ENCODE measurements at places on chromosomes 3 and 15. TPM values are rescaled to one million over a fixed set of nuclear protein-coding genes. Genes with fewer than 3 reads are reported as not detected.

Gene SMCO1
- total RNA-seq, result not detected

Gene OTOL1
- not detected for total RNA-seq

Gene KIF23
- total RNA-seq, result 26.5 TPM

Gene CLDN16
- total RNA-seq, result 0.31 TPM

Gene SQOR
- 39.3 TPM for total RNA-seq

Gene GUCA1C
- not detected for total RNA-seq

Gene CHRM5
- total RNA-seq, result not detected

Gene ARL14
- total RNA-seq, result 1.00 TPM

DNA sequence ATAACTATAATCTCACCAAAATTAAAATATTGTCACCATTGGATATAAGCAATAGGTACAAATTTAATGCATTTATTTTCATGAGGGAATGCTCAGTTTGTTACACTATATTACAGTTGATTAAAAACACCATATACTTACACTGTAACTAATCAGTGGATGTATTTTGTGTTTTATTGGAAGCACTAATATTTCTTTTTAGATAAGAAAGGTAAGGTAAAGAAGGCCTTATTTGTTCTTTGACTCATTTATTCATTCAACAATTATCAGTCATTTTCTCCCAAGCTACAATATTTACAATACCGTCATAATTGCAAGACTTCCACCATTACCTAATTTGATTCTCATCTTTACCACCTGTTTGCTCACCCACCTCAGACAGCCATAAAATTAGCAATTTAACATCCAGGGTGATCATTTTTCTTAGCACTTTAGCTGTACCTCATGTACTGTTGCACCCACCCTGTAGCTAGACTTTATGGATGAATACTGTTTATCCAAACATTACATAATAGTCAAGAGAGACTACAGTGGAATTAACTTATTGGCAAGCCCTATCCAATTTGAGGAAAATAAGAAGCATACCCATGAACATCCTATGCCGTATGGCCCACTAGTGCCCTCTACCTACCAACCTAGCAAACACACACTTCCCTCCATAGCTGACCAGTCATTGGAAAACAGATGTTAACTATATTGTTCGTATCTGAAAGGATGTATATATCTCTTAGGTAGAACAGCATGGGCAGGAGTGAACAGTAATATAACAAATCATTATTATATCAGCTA is 229.6 kb downstream of the BBX start:
- H3K4me1 ChIP-seq, result peaks cover 35% of the 10 kb centered on the region
- DNase-seq, result no peak
- no peaks in the 10 kb centered on the region for H3K27me3 ChIP-seq
- H3K27ac ChIP-seq, result peak overlapping the region; percentile 17
- H3K4me3 ChIP-seq, result no peak overlapping the region

DNA sequence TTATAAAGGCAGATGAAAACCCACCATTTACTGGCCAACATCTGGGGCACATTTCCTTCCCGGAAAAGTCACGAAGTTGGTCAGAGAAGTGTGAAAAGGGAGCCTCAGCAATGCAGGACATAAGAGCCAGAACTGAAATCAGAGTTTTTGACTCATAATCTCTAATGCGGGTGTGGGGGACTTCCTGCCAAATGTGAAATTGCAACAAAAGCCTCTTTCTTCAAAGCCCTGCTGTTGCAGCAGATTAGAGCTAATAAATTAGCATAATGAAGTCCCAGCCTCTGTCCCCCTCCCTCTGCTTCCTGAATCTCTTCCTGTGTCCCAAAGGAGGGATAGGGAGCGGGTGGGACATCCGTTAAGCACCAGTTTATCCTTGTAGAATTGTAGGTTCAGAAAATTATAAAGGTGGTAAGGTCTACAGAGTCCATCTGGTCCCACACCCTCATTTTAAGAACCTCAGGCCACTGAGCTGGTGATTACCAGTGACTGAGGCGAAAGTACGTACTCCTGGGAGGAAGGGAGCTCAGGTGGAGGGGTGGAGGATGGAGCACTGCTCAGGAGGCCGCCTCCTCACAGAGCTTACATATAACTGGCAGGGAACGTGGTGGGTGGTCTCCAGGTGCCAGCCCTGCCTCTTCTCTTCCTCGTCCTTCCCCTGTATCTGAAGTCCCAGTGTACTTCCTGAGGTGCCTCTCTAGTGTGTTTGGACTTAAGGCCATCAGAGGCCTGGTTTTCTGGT is 35.0 kb downstream of the ST6GAL1 start:
- DNase-seq, result no peak
- H3K4me3 ChIP-seq, result no peak overlapping the region
- H3K36me3 ChIP-seq, result peaks cover 16% of the 10 kb centered on the region
- no peaks in the 10 kb centered on the region for H3K27me3 ChIP-seq

GRCh38 chr15:75836959-75837334 is 6.3 kb upstream of the UBE2Q2 start:
- no peak overlapping the region for H3K4me3 ChIP-seq
- peaks cover 9% of the 10 kb centered on the region for H3K4me1 ChIP-seq
- H3K36me3 ChIP-seq, result no peaks in the 10 kb centered on the region
- H3K27me3 ChIP-seq, result peaks cover 12% of the 10 kb centered on the region
- no peak overlapping the region for H3K27ac ChIP-seq

GRCh38 chr3:195181741-195182469 is 89.1 kb downstream of the XXYLT1 start:
- H3K4me1 ChIP-seq, result no peaks in the 10 kb centered on the region
- no peak overlapping the region for H3K27ac ChIP-seq
- peaks cover 2% of the 10 kb centered on the region for H3K27me3 ChIP-seq
- no peaks in the 10 kb centered on the region for H3K36me3 ChIP-seq
- no peak overlapping the region for H3K4me3 ChIP-seq

- no peaks in the 10 kb centered on the region for H3K27me3 ChIP-seq
- peaks cover 15% of the 10 kb centered on the region for H3K4me1 ChIP-seq
- DNase-seq, result no peak
- peak overlapping the region; percentile 85 for H3K4me3 ChIP-seq
- H3K36me3 ChIP-seq, result peaks cover 6% of the 10 kb centered on the region
- H3K27ac ChIP-seq, result peak overlapping the region; percentile 25
Observed at GRCh38 chr15:89243046-89243690, 611 bp upstream of the FANCI start.

DNA sequence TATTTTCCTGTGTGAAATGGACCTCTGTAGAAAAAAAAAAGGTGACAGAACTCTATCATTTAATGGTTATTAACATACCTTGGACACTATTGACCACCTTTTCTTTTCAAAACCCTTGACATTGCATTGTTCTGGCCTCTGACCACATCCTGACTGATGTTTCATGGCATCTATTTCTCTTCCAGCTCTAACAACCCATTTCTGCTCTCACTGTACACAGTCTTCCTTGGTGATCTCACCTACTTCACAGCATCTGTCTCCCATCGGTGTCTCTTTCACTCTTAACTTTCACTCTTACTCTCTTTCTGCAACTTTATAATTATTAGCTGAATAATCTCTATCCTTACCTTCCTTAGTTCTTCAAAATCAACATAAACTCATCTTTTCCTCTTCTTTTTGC is 217.4 kb upstream of the CD96 start:
- no peaks in the 10 kb centered on the region for H3K36me3 ChIP-seq
- no peaks in the 10 kb centered on the region for H3K4me1 ChIP-seq
- no peak for DNase-seq
- H3K27ac ChIP-seq, result no peak overlapping the region

- no peaks in the 10 kb centered on the region for H3K36me3 ChIP-seq
- peaks cover 3% of the 10 kb centered on the region for H3K4me1 ChIP-seq
- DNase-seq, result no peak
- no peaks in the 10 kb centered on the region for H3K27me3 ChIP-seq
- no peak overlapping the region for H3K27ac ChIP-seq
- H3K4me3 ChIP-seq, result no peak overlapping the region
Observed at GRCh38 chr3:181616088-181617070, 95.3 kb upstream of the SOX2 start.

DNA sequence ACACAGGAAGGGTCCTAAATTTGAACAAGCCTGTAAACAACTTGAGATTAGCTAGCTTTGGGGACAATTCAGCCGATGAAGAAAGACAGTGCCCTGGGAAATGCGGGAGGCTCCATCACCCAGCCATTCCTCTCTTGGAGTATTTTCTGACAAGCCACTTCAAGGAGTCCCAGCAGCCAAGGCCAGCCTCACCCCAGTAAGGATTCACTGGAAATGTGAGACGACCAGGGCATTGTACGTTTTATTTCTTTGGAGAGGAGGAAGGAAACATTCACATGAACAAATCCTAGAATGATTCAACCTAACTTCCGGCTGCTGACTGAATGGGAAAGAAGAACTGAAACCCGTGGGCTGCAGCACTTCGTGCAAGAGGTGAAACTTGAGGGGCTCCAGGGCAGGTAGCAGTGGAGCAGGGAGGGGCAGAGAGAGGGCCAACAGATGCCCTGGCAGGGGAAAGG is 116.4 kb upstream of the ARHGEF3 start:
- peaks cover 3% of the 10 kb centered on the region for H3K27me3 ChIP-seq
- H3K36me3 ChIP-seq, result no peaks in the 10 kb centered on the region
- H3K27ac ChIP-seq, result no peak overlapping the region

DNA sequence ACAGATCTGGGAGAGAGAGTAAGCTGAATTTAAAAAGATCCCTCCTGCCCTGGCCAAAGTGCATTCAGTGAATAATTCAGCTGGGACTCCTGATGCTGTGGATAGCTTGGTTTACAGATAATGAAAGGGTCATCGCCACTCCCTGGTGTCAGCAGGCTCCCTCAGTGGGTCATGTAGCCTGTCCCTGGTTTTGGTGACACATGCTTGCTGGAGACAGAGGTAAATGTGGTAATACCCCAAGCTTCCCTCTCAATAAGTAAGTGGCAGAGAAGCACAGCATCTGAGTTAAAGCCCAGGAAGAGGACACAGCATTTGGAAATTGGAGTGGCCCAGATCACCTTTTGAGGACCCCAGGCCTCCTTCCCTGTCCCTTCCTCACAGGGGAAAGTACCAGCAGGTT is 1.8 kb downstream of the TMEM115 start:
- peak overlapping the region; percentile 94 for H3K4me3 ChIP-seq
- H3K36me3 ChIP-seq, result peaks cover 2% of the 10 kb centered on the region
- DNase-seq, result no peak

- peaks cover 8% of the 10 kb centered on the region for H3K4me1 ChIP-seq
- no peak for DNase-seq
- no peaks in the 10 kb centered on the region for H3K27me3 ChIP-seq
Observed at GRCh38 chr3:160546727-160547126, 18.6 kb downstream of the KPNA4 start.

DNA sequence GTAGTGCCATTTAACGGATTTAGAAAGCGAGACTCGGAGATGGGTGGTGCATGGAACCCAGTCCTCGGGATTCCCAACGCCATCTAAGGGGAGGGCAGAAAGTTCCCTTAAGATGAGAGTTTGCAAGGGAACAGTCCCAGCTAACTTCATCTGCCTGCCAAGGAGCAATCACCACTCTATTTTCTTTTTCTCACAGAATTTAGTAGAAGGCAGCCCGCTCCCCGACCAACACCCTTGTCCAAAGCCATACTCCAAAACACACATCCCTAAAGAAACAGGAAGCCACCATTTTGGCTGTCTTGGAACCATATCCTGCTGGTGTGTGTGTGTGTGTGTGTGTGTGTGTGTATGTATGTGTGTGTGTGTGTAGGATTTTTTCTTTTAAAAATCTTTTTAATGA is 7.1 kb upstream of the FGD5 start:
- no peak overlapping the region for H3K27ac ChIP-seq
- no peaks in the 10 kb centered on the region for H3K36me3 ChIP-seq
- H3K4me1 ChIP-seq, result peaks cover 3% of the 10 kb centered on the region
- no peak for DNase-seq
- H3K27me3 ChIP-seq, result peaks cover 81% of the 10 kb centered on the region
- peak overlapping the region; percentile 73 for H3K4me3 ChIP-seq

- H3K27me3 ChIP-seq, result no peaks in the 10 kb centered on the region
- no peak overlapping the region for H3K27ac ChIP-seq
- peaks cover 6% of the 10 kb centered on the region for H3K4me1 ChIP-seq
- H3K4me3 ChIP-seq, result no peak overlapping the region
Observed at GRCh38 chr3:26256224-26256623, 366.3 kb upstream of the LRRC3B start.

DNA sequence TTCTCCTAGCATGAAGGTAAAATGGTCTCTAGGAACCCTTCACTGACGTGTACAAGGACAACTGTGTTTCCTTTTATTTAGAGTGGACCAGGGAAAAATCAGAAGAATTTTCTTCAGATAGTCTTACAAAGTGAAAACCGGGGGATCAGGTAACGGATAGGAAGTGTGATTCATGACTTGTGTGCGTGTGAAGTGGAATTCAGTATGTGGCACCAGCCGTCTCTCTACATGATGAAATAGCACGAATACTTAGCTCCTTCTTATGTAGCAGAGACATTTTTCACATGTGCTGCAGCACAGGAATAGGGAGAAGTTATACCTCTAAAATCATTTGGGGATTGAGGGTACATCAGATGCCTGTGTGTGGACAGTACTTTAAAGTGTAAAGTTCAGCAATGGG is 159.2 kb downstream of the MEX3B start:
- no peak for DNase-seq
- no peaks in the 10 kb centered on the region for H3K27me3 ChIP-seq
- H3K4me1 ChIP-seq, result peaks cover 14% of the 10 kb centered on the region
- peaks cover 2% of the 10 kb centered on the region for H3K36me3 ChIP-seq
- H3K4me3 ChIP-seq, result no peak overlapping the region

- H3K36me3 ChIP-seq, result no peaks in the 10 kb centered on the region
- peaks cover 5% of the 10 kb centered on the region for H3K4me1 ChIP-seq
- no peak for DNase-seq
Observed at GRCh38 chr15:59259137-59259943, 52.7 kb downstream of the LDHAL6B start.

DNA sequence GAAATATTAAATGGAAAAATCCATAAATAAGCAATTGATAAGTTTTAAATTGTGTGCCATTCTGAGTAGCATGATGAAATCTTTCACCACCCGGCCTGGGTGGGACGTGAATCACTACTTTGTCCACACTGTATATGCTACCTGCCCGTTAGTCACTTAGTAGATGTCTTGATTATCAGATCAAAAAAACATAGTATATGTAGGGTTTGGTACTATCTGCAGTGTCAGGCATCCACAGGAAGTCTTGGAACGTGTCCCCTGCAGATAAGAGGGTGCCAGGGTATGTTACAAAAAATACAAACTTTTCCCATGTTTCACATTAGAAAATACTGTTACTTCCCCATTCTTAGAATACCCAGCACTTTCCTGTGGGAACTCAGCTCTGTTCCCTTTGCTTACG is 35.2 kb downstream of the FAM81A start:
- no peaks in the 10 kb centered on the region for H3K36me3 ChIP-seq
- H3K4me3 ChIP-seq, result no peak overlapping the region
- H3K4me1 ChIP-seq, result peaks cover 5% of the 10 kb centered on the region
- no peak for DNase-seq
- H3K27me3 ChIP-seq, result peaks cover 3% of the 10 kb centered on the region
- H3K27ac ChIP-seq, result no peak overlapping the region

- DNase-seq, result no peak
- H3K27ac ChIP-seq, result no peak overlapping the region
- peaks cover 22% of the 10 kb centered on the region for H3K36me3 ChIP-seq
- H3K4me3 ChIP-seq, result no peak overlapping the region
Observed at GRCh38 chr15:56996093-56996492, 77.6 kb downstream of the TCF12 start.

DNA sequence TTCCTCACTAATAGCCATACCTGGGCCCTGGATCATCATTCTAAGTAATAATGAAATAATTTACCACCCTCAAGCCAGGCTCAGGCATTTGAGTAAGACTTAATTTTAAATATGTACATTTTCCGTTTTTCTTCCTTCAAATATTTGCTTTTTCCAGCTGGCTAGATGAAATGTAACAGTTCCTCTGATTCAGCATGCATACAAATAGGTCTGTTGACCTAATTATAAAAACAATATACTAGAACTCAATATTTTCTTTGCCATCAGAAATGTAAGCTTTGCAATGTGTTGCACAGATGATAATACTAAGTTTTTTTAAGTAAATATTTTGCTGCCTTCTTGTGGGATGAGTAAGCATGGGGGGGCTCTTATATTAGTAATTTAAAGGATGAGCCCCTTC is 91.6 kb downstream of the FEZF2 start:
- H3K27me3 ChIP-seq, result no peaks in the 10 kb centered on the region
- no peak overlapping the region for H3K4me3 ChIP-seq
